ENCODE measurements at places on chromosomes 7 and 10. TPM values are rescaled to one million over a fixed set of nuclear protein-coding genes. Genes with fewer than 3 reads are reported as not detected.

DNA sequence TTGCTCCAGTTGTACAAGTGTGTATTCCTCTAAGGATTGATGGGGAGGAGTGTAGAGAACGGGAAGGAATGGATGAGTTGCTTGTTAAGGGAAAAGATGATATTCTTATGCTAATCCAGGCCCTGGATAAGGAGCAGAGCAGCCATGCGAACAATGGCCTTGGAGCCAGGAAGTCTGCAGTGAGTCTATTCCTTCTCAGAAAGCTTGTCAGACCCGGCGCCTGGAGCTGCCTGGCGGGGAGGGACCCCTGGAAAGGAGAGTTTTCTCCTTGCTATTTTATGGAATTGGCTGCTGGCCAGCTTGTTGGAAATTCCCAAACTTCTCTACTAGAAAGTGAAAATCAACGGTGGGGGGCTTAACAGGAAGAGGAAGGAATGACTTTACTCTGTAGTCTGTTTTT is 89.1 kb downstream of the MMRN2 start:
- peaks cover 41% of the 10 kb centered on the region for H3K4me1 ChIP-seq
- H3K4me3 ChIP-seq = no peak overlapping the region
- no peaks in the 10 kb centered on the region for H3K27me3 ChIP-seq
- H3K36me3 ChIP-seq = no peaks in the 10 kb centered on the region

The TUBAL3 gene
- not detected for total RNA-seq

GRCh38 chr10:649445-649797 is 40.0 kb downstream of the DIP2C start:
- no peaks in the 10 kb centered on the region for H3K27me3 ChIP-seq
- H3K27ac ChIP-seq = no peak overlapping the region
- no peak overlapping the region for H3K4me3 ChIP-seq

GRCh38 chr10:3451516-3452172 is 279.1 kb upstream of the PITRM1 start:
- peaks cover 12% of the 10 kb centered on the region for H3K4me1 ChIP-seq
- H3K4me3 ChIP-seq = no peak overlapping the region
- no peak overlapping the region for H3K27ac ChIP-seq
- DNase-seq = no peak
- H3K36me3 ChIP-seq = no peaks in the 10 kb centered on the region

DNA sequence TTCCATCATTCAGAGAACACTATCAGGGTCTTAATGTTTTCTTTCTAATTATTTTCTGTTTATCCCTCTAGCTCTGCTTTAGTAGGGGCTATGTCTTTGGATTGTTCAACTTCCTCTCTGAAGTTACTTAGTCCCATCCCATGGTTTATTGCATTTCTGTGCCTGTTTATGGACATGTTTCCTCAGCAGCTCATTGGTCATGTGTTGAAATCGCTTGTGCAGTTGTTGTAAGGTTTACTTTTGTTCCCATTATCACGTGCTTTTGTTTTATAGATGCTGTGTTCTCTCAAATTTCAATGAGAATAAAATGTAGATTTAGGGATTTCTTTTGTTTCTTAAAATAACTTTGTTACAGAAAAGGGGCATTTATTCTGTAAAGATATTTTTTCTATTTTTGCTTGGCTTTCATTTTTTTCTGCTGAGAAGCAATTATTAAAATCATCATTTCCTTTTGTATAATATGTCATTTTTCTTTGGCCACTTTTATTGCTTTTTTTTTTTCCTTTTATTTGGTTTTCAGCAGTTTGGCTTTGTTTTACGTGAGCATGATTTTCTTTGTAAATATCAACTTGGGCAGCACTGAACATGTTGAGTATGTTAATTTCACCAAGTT is 110.9 kb downstream of the CCDC7 start:
- no peaks in the 10 kb centered on the region for H3K27me3 ChIP-seq
- DNase-seq = no peak
- no peaks in the 10 kb centered on the region for H3K36me3 ChIP-seq
- H3K4me3 ChIP-seq = no peak overlapping the region
- H3K27ac ChIP-seq = no peak overlapping the region
- no peaks in the 10 kb centered on the region for H3K4me1 ChIP-seq

DNA sequence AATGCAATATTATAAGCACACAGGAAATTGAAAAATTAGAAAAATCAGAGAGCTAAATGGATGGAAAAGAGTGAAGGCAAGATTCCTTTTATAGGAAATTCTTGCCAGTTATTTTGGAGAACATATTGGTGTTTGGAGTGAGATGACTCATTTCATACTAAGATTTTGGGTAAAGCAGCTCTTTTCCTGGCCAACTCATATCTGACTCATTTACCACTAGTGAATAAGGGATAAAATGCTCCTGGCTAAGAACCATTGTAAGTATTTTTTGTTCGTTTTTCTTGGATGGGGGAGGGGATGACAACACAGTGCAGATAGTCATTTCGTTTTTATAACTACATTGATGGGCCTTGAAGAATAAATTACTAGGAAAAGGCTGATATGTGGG is 139.3 kb downstream of the TWIST1 start:
- no peaks in the 10 kb centered on the region for H3K36me3 ChIP-seq
- H3K27ac ChIP-seq = no peak overlapping the region
- no peaks in the 10 kb centered on the region for H3K27me3 ChIP-seq
- no peaks in the 10 kb centered on the region for H3K4me1 ChIP-seq
- no peak for DNase-seq
- H3K4me3 ChIP-seq = no peak overlapping the region

The SPDYE5 gene
- not detected for total RNA-seq

- no peaks in the 10 kb centered on the region for H3K27me3 ChIP-seq
- no peak for DNase-seq
- no peak overlapping the region for H3K27ac ChIP-seq
- no peaks in the 10 kb centered on the region for H3K36me3 ChIP-seq
- peaks cover 12% of the 10 kb centered on the region for H3K4me1 ChIP-seq
- no peak overlapping the region for H3K4me3 ChIP-seq
Measured at GRCh38 chr7:6250364-6250833, 22.0 kb downstream of the CYTH3 start.

GRCh38 chr10:30043476-30044270 is 15.7 kb downstream of the JCAD start:
- peaks cover 5% of the 10 kb centered on the region for H3K4me1 ChIP-seq
- H3K27me3 ChIP-seq = no peaks in the 10 kb centered on the region

The GPAM gene
- total RNA-seq = 14.8 TPM

- H3K27ac ChIP-seq = no peak overlapping the region
- H3K4me1 ChIP-seq = no peaks in the 10 kb centered on the region
- no peak for DNase-seq
- H3K36me3 ChIP-seq = no peaks in the 10 kb centered on the region
Measured at GRCh38 chr10:132955479-132955878, 13.1 kb upstream of the CFAP46 start.

GRCh38 chr7:22654831-22655230 is 72.2 kb upstream of the IL6 start:
- DNase-seq = no peak
- no peaks in the 10 kb centered on the region for H3K27me3 ChIP-seq

- no peak overlapping the region for H3K27ac ChIP-seq
- H3K36me3 ChIP-seq = no peaks in the 10 kb centered on the region
- no peak overlapping the region for H3K4me3 ChIP-seq
- H3K4me1 ChIP-seq = peaks cover 5% of the 10 kb centered on the region
- no peak for DNase-seq
Measured at GRCh38 chr7:34207810-34208209, 302.5 kb downstream of the BMPER start.

- peaks cover 46% of the 10 kb centered on the region for H3K27me3 ChIP-seq
- peaks cover 16% of the 10 kb centered on the region for H3K4me1 ChIP-seq
- no peaks in the 10 kb centered on the region for H3K36me3 ChIP-seq
- no peak overlapping the region for H3K27ac ChIP-seq
- no peak for DNase-seq
Measured at GRCh38 chr7:151382079-151382885, 27.6 kb downstream of the WDR86 start.

DNA sequence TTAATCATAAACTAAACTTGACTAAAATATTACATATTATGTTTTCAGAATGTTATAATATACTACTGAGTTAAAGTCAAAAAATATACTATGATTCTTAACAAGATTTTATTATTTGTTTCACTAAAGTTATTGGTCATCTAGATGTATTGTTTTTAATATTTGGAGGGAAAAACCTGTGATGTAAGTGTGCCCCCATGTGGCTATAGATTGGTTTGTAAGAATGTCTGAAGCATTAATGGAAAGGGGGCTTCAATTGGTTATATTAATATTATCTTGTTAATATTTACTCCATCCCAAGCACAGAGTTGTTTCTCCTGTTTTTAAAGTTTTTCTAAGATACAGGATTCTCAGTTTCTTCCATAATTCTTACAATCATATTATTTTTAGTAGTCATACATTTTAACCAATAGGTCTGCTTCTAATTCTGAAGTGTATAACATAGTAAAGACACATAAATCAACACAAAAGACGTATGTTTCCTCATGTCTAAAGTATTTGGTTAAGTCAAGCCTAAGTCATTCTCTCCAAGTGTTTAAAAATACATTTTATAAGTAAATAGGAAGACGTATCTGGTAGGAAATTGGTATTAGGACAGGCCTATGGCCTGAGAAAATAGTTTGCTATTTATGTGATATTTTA is 58.0 kb downstream of the GNAT3 start:
- DNase-seq = peak; percentile 21
- no peaks in the 10 kb centered on the region for H3K36me3 ChIP-seq
- H3K27me3 ChIP-seq = no peaks in the 10 kb centered on the region
- H3K4me3 ChIP-seq = no peak overlapping the region
- H3K27ac ChIP-seq = no peak overlapping the region

- peak overlapping the region; percentile 84 for H3K4me3 ChIP-seq
- H3K36me3 ChIP-seq = no peaks in the 10 kb centered on the region
- peak overlapping the region; percentile 78 for H3K27ac ChIP-seq
- DNase-seq = peak; percentile 83
Measured at GRCh38 chr10:3783682-3784432, 1.2 kb downstream of the KLF6 start.

DNA sequence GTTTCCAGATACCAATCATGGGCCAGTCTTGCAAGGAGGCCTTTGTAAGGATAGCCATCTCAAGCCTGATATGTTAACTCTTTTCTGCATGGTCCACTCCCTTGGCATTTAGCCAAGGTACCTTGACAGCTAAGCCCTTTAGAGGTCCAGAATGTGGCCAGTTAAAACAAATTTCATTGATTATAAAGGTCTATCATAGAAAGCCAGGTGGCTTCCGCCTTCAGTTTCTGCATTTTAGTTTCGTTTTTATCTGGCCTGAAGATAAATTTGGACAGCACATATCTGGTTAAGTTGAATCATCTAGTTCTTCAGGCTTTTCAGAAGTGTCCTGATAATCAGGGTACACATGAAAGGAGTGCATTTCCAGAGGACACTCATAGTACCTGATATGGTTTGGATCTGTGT is 30.7 kb downstream of the ANKIB1 start:
- H3K4me3 ChIP-seq = no peak overlapping the region
- no peak overlapping the region for H3K27ac ChIP-seq
- H3K36me3 ChIP-seq = no peaks in the 10 kb centered on the region
- H3K4me1 ChIP-seq = peaks cover 24% of the 10 kb centered on the region
- H3K27me3 ChIP-seq = no peaks in the 10 kb centered on the region
